Tibial nerve (tissue), 4 donors: ENCODE measurements at places on chromosomes 13 and 19. TPM values are rescaled to one million over a fixed set of nuclear protein-coding genes. Genes with fewer than 3 reads are reported as not detected.

C19orf33 gene
- 439 TPM for total RNA-seq

VSTM2B gene
- total RNA-seq: not detected

LYPD5 gene
- total RNA-seq: 0.44 TPM

GRCh38 chr19:33927789-33928457 is 131.3 kb downstream of the KCTD15 start:
- H3K27ac ChIP-seq: no peak overlapping the region
- H3K4me1 ChIP-seq: no peaks in the 10 kb centered on the region
- H3K36me3 ChIP-seq: no peaks in the 10 kb centered on the region
- no peak overlapping the region for H3K4me3 ChIP-seq
- no peak for DNase-seq
- no peaks in the 10 kb centered on the region for H3K27me3 ChIP-seq

DNA sequence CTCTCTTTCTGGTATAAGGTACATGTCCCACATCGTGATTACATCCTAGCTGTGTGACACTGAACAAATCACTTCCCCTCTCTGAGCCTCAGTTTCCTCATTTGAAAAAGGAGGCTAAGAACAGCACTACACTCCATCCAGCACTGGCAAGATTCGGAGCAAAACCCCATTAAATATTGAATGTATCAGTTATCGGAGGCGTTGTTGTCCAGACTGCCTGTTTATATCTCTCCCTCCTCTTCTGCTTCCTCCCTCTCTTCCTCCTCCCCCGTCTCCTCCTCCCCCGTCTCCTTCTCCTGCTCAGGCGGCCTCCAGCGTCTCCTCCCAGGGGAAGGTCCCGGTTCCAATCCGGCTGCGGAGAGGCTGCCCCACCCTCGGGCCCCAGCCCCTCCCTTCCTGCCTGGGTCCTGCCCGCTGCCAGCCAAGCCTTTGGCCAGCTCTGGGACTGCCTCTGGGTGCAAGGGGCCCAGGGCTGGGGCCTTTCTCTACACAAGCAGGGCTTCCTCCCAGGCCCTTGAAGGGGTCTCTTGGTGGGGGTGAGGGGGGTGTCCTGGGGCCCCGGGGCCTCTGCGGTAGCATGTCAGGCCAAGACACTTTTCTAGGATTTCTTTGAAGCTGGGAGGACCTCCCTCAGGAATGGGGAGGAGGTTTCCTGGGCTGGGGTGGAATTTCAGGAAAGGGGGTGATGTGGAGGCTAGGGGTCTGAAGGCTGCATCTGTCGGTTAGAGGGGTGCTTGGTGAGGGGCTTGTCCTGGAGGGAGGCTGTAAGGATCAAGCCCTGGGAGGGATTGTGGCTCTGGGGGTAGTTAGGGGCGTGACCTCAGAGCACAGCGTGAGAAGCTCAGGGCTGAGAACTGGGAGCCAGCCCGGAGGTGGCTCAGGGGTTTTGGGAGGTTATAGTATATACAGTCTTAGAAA is 1.9 kb downstream of the RRAS start:
- H3K4me3 ChIP-seq: peak overlapping the region; percentile 57
- peaks cover 55% of the 10 kb centered on the region for H3K4me1 ChIP-seq
- H3K27ac ChIP-seq: peak overlapping the region; percentile 100
- peak; percentile 86 for DNase-seq
- H3K36me3 ChIP-seq: peaks cover 24% of the 10 kb centered on the region

DNA sequence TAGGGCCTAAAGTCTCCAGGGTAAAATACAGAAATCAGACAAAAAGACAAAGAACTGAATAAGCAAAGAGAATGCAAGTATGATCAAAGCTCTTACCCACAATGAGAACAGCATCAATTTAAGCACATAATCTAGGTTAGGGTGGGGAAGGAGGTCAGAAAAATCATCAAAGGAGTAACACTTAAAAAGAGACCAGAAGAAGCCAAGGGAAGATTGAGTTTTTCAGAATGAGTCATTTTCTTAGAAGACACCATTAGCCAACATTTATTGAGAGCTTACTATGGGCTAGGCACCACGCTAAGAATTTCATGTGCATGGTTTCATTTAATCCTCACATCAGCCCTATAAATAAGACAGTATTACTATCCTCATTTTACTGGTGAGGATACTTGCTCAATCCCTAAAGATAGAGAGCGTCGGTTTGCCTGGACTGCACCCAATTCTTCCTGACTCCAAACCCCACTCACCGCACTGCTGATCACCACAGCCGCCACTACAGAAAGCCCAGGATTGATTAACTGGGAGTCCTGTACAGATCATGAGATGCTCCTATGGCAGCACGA is 1.7 kb upstream of the SHISA2 start:
- no peak for DNase-seq
- no peaks in the 10 kb centered on the region for H3K36me3 ChIP-seq
- H3K27me3 ChIP-seq: peaks cover 29% of the 10 kb centered on the region
- H3K27ac ChIP-seq: no peak overlapping the region
